Muscle of leg (tissue), 16 donors: ENCODE measurements at places on chromosomes 3 and 15. TPM values are rescaled to one million over a fixed set of nuclear protein-coding genes. Genes with fewer than 3 reads are reported as not detected.

GRCh38 chr3:66394753-66395249, 106.0 kb downstream of the LRIG1 start:
- peaks cover 58% of the 10 kb centered on the region for H3K4me1 ChIP-seq
- peaks cover 69% of the 10 kb centered on the region for H3K36me3 ChIP-seq
- H3K27ac ChIP-seq = no peak overlapping the region
- no peaks in the 10 kb centered on the region for H3K27me3 ChIP-seq
- DNase-seq = no peak

GRCh38 chr15:85062560-85062959, 80.9 kb downstream of the PDE8A start:
- H3K36me3 ChIP-seq = peaks cover 3% of the 10 kb centered on the region
- H3K4me3 ChIP-seq = no peak overlapping the region

Gene NPAP1
- not detected for total RNA-seq

Gene SLC12A1
- not detected for total RNA-seq

Gene FBLN2
- total RNA-seq = 46.9 TPM
